NCI-H774 (cell line): ENCODE measurements at places on chromosomes 16 and 17.

GRCh38 chr17:29557085-29557738 lies 9.6 kb downstream of the ABHD15 start:
- no peak for DNase-seq

- no peak for DNase-seq
These were observed 31.7 kb downstream of the SGSM2 start for GRCh38 chr17:2369039-2369438.

- no peak for DNase-seq
These were observed 53.0 kb downstream of the ATP2C2 start for GRCh38 chr16:84421081-84421937.

DNA sequence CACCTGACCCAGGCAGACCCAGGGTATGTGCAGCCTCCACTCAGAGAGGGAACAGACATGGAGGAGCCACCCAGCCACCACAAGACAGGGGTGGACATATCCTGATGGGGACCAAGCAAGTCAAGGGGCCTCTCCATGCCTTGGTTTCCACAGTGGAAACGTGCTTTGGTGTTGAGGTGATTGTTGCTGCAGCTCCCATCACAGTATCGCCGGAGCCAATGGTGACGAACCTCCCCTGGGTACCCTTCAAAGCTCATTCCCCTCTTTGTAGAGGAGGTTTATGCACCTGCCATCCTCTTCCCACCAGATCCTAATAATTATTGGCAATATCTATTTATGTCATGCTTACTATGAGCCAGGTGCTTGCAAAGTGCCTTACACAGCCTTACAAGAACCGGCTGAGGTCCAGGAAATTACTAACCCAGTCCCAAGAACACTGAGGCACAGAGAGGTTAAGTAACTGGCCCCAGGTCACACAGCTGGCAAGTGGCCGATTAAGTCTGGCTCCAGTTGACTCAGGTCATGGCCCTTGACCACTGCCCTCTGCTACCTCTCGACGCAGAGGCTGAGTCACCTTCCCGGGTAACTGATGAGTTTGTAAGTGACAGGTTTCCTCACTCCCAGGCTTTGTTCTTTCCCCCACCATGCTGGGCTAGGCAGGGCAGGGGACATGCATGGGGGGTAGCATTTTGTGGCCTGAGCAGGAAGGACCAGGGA lies 20.6 kb downstream of the SLC12A3 start:
- no peak for DNase-seq

- DNase-seq: no peak
These were observed 7.3 kb upstream of the TRPV2 start for GRCh38 chr17:16407911-16408588.

GRCh38 chr17:45022288-45022648 lies 29.2 kb downstream of the DCAKD start:
- DNase-seq: no peak

DNA sequence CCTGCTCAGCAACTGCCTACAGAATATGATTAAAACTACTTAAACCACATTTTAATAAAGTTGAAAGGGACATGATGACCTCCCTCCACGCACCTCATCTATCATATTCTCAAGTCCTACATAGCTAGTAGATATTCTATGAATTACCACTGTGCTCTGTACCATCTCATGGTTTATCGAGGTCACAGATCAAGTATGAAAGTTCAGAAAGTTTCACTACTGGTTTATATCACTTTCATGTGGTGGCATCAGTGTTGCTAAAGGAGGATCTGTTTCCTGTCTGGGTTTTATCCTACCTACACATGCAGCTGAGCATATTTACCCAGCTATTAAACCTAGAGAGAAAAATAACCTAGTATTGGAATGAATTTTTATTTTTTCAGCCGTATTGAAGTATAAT lies 214.9 kb upstream of the MON1B start:
- no peak for DNase-seq

- no peak for DNase-seq
These were observed 80.5 kb upstream of the KIFC3 start for GRCh38 chr16:57882792-57883191.

DNA sequence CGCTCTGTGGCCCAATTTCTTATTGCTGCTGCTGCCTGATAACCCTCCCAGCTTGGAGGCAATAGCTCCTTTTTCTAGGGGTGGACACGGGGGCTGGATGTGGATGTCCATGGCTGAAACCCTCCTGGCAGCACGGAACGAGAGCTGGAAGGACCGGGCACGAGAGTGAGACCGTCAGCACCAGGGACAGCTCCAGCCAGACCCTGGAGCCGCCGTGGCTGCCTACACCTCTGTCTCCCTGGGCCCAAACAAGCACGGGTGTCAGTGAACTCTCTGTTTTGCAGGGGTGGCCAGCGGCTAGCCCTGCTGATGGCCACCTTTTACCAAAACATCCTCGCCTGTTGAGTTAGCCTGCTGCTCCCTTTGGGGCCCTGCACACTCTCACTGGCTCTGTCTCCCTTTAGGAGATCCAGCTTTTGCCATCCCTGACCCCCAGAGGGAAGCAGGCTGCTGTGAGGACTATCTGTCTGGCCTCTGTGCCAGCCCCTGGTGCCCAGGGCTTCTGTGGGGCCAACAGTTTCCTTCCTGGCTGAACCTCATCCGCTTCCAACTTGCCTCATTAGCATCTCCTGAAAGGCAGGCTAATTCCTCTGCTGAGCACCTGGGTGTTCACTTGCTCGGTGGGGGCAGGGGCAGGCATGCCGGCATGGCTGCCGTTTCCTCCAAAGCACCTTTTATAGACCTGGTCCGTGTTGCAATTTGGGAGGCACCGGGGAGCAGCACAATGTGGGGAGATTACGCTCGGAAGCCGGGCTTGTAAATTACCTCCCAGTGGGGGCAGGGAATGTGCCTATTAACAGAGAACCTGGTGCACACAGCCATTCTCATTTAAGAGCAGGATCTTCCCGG lies 118.1 kb downstream of the ENGASE start:
- no peak for DNase-seq

DNA sequence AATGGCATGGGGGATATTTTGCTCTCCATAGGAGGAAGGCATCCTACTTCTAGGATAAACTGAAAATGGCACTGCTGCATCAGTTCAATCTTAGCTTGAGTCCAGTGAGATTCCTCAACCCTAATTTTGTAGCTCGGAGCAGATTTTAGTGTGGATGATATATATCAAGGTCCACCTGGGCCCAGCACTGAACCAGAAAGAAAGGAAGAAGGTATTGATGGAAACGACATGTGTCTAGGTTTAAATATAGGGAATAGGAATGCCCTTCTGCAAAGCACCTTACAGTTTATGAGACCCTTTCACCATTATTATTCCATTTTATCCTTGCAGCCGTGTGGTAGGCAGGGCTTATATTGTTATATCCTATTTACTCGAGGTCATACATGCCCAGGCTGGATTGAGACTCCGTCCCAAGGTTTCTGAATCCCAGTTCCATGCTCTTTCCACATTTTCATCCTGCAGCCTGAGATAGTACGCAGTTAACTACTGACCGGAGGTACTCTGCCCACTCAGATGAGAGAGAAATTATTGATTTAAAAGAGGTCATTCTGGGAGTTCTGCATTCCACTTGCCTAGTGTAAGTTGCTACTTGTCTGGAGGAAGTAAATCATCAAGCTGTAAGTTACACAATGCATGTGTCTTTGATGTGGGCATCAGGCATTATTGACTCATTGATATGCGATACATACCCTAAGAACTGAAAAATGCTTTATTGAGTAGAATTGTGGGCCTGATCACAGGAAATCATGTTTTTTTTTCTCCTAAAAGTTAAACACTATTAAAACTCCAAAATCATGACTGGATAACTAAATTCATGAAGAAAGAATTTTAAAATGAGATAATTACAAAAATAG lies 10.1 kb downstream of the KRT39 start:
- DNase-seq: no peak

DNA sequence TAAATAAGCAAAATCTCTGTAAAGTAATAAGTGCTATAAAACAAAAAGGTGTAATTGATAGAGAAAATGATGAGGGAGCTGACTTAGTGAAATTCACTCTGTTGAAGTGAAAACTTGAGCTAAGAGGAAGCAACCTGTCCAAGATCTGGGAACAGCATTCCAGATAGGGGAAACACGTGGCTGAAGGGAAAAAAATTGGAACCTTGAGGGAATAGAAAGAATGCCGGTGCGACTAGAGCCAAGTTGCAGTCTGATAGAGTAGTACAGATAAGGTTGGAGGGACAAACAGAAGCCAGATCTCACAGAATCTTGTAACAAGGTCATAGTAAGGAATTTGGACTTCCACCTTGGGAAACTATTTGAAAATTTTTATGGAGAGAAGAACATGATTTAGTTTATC lies 623 bp upstream of the DDX52 start:
- no peak for DNase-seq

- no peak for DNase-seq
These were observed 7.8 kb downstream of the SUPT4H1 start for GRCh38 chr17:58344047-58344790.

DNA sequence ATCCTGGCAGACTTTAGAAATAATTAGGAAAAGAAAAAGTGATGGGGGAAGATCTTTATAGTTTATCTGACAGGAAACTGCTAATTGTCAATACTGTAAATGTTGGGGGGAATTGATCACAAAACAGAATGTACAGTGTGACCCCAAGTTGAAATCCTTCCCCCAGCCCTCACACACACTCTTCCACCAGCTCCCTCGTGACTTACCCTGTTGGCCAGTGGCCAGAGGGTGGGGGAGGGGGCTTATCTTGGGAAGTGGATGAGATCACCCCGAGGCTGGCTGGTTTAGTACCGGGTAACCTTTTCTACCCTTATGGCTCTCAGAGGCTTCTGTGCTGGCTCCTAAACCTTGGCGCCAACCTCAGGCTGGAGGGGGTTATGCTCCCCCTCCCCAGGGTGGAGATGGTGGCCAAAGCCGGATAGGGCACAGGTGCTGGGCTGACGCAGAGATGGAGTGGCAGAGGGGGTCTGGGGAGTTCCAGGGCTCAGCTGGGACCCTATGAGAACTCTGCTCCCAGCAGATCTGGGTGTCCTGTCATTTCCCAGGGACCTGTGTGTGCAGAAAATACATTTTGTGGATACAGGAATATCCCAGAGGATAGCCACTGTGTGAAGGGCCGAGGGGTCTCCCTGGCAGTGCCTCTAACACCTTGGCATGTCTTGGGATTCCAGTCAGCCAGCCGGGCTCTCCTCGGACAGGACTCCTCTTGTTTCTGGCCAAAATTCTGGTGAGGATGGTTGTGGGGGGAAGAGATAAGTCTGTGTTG lies 18.6 kb downstream of the CDH16 start:
- peak; percentile 24 for DNase-seq

DNA sequence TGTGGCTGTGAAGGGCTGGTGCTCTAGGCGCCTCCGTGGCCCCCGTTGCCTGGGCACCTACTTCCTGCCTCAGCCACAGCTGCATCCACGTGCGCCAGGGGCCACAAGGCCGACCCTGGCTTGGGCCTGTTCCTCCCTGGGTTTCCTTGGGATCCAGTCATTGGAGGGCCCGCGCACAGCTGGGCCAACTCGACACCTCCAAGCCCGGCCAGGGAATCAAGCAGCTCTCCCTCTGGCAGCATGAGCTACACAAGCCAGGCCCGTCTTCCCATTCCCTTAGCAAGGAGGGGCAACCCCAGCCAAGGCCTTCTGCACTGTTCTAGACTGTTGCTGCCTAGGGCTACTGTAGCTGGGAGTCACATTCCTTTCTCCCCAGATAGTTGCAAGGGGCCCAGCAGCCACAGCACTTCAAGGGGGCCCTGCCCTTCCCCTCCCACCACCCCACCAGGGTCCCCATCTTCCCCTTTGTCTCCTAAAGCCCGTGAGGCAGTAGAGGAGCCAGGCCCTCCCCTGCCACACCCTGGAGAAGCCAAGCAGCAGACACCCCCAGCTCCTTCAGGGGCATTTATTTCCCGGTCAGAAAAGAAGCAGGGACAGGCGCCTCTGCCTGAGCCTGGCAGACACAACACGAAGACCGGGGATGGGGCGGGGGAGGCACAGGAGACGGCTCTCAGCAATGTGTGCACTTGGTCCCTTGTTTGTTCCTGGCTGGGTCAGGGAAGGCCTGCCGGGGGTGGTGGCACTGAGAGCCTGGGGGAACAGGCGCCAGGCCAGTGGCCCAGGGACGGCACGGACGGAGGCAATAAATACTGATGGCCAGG lies 3.8 kb downstream of the ARHGDIA start:
- no peak for DNase-seq
